Dorsolateral prefrontal cortex (tissue), 122 donors: ENCODE measurements at places on chromosomes 5 and 9.

DNA sequence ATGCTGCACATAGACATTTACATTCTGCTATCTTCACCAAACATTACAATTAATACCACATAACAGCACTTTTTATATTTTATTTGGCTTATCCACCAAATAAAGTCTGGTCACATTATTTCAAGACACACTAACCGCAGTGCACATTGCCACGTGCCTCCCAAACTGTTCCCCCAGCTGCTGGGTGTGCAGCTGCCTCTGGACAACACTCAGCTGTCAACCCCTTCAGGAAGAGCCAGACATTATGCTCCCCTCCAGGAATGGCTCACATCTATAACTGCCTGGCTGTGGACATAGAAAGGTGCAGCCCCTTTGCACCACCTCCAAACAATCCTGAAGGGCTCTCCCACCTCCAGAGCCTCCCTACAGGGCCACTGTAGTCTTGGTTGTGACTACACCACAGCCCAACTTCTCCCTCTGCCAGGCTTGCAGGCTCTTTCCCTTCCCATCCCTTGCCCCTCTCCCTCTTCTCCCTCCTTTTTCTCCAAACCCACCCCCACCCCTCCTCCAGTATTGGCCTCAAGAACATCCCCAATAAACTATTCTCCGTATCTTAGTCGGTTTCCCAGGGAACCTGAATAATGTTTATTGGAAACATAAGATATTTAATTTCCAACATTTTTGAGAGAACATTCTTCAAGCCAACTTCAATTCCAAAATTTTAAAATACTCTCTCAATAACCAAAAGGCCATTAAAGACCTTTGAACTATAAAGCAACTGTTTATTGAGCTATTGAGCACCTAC lies 372.3 kb downstream of the CTNND2 start:
- DNase-seq: no peak

GRCh38 chr5:32092938-32093812 lies 80.9 kb downstream of the GOLPH3 start:
- peak; percentile 81 for DNase-seq

DNA sequence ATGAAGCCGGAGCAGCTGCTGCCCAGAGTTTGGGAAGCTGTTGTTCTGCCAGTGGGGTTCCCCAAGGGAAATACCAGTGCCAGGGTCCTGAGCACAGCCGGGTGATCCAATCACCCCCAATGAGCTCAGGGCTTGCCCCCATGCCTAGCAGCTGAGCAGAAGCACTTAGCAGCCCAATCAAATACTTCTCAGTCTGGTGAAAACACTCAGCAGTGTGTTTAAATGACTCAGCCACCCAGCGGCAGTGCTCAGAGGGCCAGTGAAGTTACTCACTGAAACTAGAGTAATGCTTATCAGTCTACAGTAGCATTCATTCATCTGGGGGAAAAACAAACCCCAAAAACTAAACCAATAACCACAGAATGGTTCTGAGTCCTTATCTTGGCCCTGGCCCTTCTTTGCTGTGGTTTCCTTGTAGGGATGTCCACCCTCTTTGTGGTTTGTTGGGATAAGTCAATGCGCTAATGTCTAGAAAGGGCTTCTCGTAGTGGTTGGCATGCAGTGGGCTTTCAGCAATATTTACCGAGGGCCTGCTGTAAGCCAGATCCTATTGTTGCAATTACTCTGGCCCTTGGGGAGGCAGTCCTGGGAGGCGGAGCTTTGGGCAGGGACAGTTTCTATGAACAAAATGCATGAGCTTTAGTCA lies 43.1 kb downstream of the LHX2 start:
- DNase-seq: no peak

DNA sequence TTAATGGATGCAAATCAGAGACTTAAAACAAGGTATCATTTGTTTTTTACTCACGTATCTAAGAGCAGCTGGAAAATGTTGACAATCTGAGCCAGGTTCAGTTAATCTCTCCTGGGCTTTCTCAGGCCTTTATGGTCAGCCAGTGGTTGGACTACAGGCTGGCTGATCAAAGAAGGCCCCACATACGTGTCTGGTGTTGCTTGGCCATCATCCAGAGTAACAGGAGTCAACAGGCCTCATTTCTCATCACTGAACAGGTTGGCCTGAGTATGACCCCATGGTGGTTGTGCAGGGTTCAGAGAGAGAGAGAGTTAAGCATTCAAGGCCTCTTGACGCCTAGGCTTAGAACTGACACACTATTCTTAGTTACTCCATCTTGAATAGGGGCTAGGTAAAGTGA lies 97.0 kb upstream of the VLDLR start:
- DNase-seq: no peak

GRCh38 chr9:95852059-95853032 lies 23.1 kb upstream of the ERCC6L2 start:
- DNase-seq: no peak

DNA sequence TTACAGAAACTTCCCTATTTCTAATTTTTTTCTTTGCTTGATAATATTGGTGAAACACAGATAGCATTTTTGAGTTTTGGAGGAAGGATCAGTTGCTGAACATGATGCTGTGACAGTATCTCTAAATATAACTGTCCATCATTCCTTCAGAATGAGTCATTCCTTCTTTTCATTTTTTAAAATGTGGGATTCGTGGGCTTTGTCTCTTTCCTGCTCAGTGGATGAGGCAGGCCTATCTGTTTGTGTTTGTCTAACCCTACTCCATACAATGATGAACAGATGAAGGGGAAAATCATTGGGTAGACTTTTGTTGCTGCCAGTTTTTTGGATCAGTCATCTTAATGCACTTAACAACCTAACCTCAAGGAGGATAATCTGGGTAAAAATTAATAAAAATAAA lies 15.7 kb upstream of the OR13C8 start:
- DNase-seq: no peak

- no peak for DNase-seq
Observed at GRCh38 chr5:102223542-102224477, 72.3 kb downstream of the SLCO4C1 start.

DNA sequence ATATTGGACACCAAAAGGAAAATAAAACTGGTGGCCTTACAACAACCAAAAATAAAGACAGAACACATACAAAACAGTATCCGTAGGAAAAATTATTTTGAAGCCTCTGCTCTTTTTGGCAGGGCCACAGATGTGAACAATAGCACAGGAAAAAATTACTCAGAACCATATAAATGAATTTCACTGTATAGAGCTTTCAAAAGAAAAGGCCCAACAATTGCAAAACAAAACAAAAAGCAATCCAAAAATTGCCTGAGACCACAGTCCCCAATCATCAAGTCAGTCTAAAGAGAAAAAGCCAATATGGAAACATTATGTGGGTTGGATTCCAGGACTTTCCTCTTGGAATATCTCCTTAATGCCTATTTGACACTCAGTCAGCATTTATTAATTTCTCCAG lies 243.8 kb downstream of the CEMIP2 start:
- no peak for DNase-seq

GRCh38 chr9:106111039-106111730 lies 416.8 kb downstream of the TMEM38B start:
- no peak for DNase-seq

GRCh38 chr5:32312197-32312594 lies 543 bp downstream of the MTMR12 start:
- peak; percentile 68 for DNase-seq

DNA sequence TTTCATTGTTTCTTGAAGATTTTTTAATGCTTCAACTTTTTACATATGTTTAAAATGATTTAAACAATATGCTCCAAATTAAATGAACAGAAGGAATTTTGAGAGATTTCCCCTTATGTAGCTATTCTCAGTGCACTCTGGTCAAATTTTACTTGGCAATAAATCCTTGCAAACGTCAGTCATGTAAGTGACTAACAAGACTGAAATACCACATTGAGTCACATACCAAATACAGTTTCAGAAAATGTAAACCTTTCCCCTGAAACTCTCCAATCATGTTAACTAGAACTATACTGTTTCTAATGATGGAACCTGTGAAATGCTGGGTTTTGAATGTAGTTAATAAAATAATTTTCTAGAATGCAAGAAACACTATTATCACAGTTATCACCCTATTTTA lies 29.6 kb downstream of the SAR1B start:
- DNase-seq: no peak

- no peak for DNase-seq
Observed at GRCh38 chr9:112905084-112905483, 14.4 kb upstream of the SLC46A2 start.

DNA sequence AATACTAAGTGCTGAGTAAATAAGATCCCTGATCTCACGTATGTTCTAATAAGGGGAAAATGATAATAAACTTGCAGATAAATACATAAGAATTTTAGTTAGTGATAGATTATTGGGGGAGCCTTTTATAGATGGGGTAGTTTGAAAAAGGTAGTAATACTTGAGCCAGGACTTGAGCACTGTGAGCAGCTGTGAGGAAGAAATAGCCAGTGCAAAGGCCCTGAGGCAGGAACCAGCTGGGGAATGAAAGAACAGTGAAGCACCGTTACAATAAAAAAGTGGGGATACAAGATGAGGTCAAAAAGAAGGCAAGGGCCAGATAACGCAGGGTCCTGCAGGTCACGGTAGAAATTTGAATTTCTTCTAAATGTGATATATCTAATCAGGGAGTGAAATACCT lies 234.8 kb upstream of the ELL2 start:
- DNase-seq: no peak

DNA sequence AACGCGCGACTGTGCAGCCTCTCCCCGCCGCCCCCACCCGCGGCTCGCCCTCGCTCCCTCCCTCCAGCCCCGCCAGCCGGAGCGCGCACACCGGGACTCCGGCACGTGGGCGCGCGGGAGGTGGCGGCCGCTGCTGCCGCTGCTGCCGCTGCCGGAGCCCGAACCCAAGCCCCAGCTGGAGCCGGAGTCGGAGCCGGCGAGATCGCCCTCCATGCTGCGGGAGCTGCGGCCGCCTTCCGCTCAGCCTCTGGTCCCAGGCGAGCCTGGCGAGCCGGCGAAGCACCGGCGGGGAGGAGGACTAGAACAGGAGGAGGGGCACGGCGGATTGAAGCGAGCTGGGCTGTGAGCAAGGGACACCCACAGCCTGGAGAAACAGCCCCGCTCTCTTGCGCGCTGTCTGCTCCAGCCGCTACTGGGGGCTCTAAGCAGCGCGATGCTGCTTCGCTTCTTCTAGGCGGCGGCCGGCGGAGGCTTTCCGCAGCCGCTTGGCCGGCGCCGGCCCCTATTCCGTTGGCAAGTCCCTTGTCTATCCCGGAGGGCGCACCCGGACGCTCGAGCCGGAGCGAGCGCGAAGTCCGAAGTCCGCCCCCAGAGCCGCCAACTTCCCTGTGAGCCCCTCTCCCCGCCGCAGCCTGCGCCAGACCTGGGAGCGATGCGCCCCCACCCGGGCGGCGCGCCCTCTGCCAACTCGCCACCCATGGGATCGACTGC lies 598.7 kb upstream of the SGCD start:
- DNase-seq: peak; percentile 69
